ENCODE measurements at places on chromosomes 3 and 15. TPM values are rescaled to one million over a fixed set of nuclear protein-coding genes. Genes with fewer than 3 reads are reported as not detected.

CCNB2 gene
- total RNA-seq: 21.4 TPM

SSUH2 gene
- 0.11 TPM for total RNA-seq

CYP11A1 gene
- total RNA-seq: 0.11 TPM

C2CD4A gene
- total RNA-seq: 0.12 TPM

TMEM40 gene
- not detected for total RNA-seq

SERINC4 gene
- not detected for total RNA-seq

PRSS50 gene
- total RNA-seq: 0.12 TPM

RABL3 gene
- total RNA-seq: 33.1 TPM

ATP13A5 gene
- total RNA-seq: not detected

PLSCR5 gene
- not detected for total RNA-seq

PRTG gene
- total RNA-seq: 1.5 TPM

XIRP1 gene
- not detected for total RNA-seq

SAMMSON gene
- total RNA-seq: 0.25 TPM

SLITRK3 gene
- under 0.01 TPM for total RNA-seq

IQCF5 gene
- total RNA-seq: not detected

FANCD2OS gene
- not detected for total RNA-seq

SH3GL3 gene
- 0.11 TPM for total RNA-seq

SOX14 gene
- not detected for total RNA-seq

LRRIQ4 gene
- 0.11 TPM for total RNA-seq

TUSC7 gene
- total RNA-seq: not detected

ALPK3 gene
- total RNA-seq: 0.11 TPM

NRG4 gene
- total RNA-seq: not detected

KIF15 gene
- total RNA-seq: 7.4 TPM

TRH gene
- not detected for total RNA-seq

SIDT1 gene
- not detected for total RNA-seq

TRMT10C gene
- total RNA-seq: 23.9 TPM

EIF5A2 gene
- 16.9 TPM for total RNA-seq

MAN2C1 gene
- total RNA-seq: 156 TPM

ANKRD34C gene
- not detected for total RNA-seq

IL20RB gene
- 1.8 TPM for total RNA-seq

SPTBN5 gene
- total RNA-seq: 0.11 TPM

PPP2R3A gene
- 14.9 TPM for total RNA-seq

SNTN gene
- total RNA-seq: not detected

IMPG2 gene
- total RNA-seq: 0.44 TPM

POLQ gene
- 6.5 TPM for total RNA-seq

FBXL2 gene
- 29.0 TPM for total RNA-seq

NMD3 gene
- 109 TPM for total RNA-seq

SCN11A gene
- total RNA-seq: under 0.01 TPM

TAGLN3 gene
- 29.5 TPM for total RNA-seq

OXTR gene
- 12.1 TPM for total RNA-seq

CATSPER2 gene
- 2.1 TPM for total RNA-seq

EBLN2 gene
- total RNA-seq: 7.7 TPM

GOLGA6B gene
- total RNA-seq: not detected

TNFSF10 gene
- total RNA-seq: 2.0 TPM

LPCAT4 gene
- total RNA-seq: 16.6 TPM

PIERCE2 gene
- 1.6 TPM for total RNA-seq

CCDC39 gene
- total RNA-seq: 0.12 TPM

RAB11A gene
- total RNA-seq: 181 TPM

ANKUB1 gene
- not detected for total RNA-seq

TRIM69 gene
- 12.4 TPM for total RNA-seq

All from uterine smooth muscle cell (primary cell).